ENCODE measurements at places on chromosomes 6 and 20.

GRCh38 chr6:141957271-141957670 lies 175.5 kb upstream of the GJE1 start:
- no peak for DNase-seq

DNA sequence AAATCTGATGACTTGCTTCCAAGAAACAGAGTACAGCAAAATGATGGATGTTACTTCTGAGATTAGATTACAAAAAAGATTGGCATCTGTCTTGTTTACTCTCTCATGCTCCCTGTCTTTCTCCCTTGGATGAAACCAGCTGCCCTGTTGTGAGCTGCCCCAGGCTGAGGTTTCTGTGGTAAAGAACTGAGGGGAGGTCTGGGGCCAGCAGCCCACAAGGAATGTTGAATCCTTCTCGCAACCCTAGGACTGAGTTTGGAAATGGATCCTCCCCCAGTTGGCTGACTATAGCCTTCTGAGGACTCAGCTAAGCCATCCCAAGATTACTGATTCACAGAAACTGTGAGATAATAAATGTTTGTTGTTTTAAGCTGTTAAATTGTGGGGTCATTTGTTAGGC lies 5.6 kb upstream of the HECA start:
- peak; percentile 72 for DNase-seq

- DNase-seq = no peak
Measured at GRCh38 chr6:28117386-28118050, 6.9 kb upstream of the ZSCAN16 start.

DNA sequence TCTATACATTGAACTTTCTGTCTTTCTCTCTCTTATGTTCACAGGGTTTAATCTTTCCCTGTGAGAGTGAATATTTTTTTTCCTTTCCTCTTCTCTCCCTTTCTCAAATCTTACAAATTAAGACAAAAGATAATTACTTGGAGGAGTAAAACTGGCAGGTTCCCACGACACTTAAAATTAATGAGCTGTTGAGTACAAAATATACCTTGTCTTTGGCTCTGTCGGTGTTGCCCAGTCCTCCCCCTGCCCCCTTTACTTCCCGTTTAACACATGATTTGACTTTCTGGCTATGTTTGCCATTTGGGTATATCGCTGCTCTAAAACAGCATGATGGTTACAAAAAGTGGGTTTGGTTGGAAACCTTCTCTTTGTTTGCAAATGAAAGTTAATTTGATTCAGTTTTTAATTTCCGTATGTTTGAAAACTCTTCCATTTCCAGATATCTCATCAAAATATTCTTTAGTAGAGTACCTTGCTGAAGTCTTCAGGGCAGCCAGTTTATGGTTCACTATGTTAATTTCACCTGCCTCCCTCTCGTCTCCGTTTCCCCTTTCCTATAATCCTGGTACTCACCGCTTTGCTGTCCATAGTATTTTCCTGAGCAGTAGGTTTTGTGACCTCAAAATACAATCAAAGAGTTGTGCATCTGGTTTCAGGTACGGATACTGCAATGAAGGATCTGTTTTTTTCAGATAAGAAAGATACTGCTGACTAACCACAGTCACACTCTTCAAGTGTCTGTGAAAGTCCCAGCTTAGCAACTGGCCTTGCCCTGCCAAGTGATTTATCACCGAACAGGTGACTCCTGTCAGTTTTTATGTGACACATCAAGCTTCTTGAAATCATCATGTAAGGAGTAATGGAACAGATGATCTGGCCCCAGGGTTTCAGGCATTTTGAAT lies 181.2 kb downstream of the DTNBP1 start:
- peak; percentile 79 for DNase-seq

DNA sequence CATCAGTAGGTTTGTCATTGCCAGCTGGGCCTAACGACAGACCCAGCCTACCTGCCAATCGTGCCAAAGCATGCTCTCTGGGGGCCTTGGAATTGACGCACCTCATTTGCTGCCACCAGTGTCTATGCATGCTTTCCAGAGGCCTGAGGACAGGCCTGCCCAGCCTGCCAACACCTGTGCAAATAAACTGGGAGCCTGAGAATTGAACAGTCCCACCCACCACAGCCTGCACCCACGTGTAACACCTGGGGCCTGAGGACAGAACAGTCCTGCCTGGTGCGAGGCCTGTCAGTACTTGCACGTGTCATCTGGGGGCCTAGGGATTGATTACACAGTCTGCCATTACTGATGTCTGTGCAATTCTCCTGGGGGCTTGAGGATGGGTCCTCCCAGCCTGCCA lies 6.2 kb upstream of the RNF217 start:
- no peak for DNase-seq

DNA sequence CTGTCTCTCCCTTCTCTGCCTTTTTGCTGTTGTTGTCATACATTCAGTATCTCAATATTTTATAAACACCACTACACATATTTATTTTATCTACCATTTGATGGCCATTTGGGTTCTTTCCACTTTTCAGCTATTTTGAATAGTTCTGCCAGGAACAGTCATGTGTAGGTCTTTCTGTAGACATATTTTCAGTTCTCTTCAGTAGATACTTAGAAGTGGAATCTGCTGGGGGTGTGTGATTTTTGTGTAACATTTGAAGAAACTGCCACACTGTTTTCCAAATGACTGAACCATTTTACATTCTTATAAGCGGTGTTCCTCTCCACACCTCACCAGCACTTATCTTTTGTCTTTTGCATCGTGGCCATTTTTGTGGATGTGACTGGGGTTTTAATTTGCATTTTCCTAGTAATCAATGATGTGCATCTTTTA lies 197.7 kb downstream of the ARID1B start:
- DNase-seq = no peak
